ENCODE measurements at places on chromosomes 7 and 10. TPM values are rescaled to one million over a fixed set of nuclear protein-coding genes. Genes with fewer than 3 reads are reported as not detected.
A peak's percentile ranks its signal among the peaks of the same experiment; 100 is the strongest.

DNA sequence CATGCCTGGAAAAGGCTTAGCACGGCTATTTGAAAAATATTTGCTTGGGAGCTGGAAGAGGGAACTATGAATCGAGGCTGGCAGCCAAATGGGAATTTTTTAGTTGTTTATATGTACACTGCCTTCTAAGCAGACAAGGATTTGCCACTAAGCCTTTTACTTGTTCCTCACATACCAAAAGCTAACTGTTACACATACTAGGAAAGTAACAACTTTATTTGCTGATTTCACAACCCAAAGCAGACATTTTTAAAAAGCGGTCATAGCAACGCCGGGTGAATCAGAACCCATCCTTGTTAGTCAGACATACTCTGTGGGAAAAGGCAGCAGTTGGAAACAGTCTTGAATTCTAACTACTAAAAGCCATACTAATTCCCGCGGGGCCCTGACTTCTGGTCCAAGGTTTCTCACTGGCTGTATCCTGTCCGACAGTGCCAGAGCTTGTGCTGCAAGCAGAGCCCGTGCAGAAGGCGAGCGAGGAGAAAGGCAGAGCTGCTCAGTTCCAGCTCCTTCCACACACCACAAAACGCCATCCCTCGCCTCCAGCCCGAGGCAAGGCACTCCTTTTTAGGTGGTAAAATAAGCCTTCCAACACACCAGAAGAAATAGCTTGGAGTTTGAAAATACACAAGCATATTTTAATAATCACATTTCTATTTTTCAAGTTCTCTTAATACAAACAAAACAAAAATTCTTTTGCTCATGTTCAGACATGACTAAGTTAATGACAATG is 89.2 kb downstream of the RNF216 start:
- H3K27me3 ChIP-seq, result peaks cover 6% of the 10 kb centered on the region
- H3K27ac ChIP-seq, result peak overlapping the region; percentile 89
- no peak for DNase-seq

DNA sequence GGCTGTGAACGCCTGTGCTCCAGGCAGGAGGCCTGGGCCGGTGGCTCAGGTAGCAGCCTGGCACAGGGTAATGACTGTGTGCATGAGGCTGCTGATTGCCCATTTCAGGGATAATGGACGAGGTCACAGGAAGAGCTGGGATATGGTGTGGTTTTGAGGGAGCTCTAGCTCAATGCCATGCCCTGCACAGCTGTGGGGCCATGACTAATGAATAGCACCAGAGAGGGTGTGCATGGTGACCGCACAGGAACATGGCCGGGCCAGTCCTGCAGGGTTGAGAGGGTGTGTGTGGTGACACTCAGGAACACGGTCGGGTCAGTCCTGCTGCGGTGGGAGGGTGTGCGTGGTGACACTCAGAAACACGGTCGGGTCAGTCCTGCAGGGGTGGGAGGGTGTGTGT is 21.8 kb downstream of the NKX6-2 start:
- DNase-seq, result no peak
- H3K36me3 ChIP-seq, result peaks cover 32% of the 10 kb centered on the region
- H3K4me1 ChIP-seq, result no peaks in the 10 kb centered on the region
- peak overlapping the region; percentile 31 for H3K4me3 ChIP-seq
- H3K27me3 ChIP-seq, result peaks cover 14% of the 10 kb centered on the region
- no peak overlapping the region for H3K27ac ChIP-seq

DNA sequence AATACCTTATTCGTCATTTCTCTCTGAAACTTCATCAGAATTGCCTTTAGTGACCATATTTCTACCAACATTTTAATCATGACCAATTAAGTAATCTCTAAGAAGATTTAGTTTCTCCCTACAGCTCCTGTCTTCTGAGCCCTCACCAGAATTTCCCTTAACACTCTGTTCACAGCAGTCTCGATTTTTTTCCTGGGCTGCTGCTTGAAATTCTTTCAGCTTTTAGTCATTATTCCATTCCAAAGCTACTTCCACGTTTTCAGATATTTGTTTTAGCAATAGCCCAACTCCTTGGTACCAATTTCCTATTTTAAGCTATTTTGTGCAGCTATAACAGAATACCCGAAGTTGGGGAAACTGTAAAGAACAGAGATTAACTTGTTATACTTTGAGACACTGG is 192.4 kb upstream of the DKK1 start:
- no peaks in the 10 kb centered on the region for H3K27me3 ChIP-seq
- DNase-seq, result no peak
- no peaks in the 10 kb centered on the region for H3K4me1 ChIP-seq
- no peaks in the 10 kb centered on the region for H3K36me3 ChIP-seq
- no peak overlapping the region for H3K27ac ChIP-seq

The ITIH2 gene
- total RNA-seq, result not detected

The TMEM140 gene
- total RNA-seq, result not detected

The COL13A1 gene
- 22.6 TPM for total RNA-seq

DNA sequence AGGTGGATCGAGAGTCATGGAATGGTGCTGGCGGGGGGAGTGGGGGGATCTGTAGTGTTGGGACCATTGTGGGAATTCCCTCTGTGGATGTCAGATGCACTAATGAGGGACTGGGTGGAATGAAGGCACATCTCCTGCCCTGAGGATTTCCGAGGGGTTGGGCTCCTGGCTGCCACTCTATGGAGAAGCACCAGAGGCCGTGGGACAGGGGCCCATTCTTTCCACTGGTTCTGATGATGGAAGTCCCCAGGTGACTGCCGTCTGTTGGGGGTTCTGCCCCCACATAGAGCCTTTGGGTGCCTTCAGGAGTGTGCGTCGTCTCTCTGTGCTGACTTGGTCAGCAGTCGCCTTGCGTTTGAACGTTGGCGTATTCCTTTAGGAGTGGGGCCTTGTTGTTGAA is 202.9 kb downstream of the GLRX3 start:
- H3K27ac ChIP-seq, result no peak overlapping the region
- H3K4me3 ChIP-seq, result no peak overlapping the region
- no peak for DNase-seq
- H3K36me3 ChIP-seq, result peaks cover 12% of the 10 kb centered on the region
- H3K27me3 ChIP-seq, result peaks cover 2% of the 10 kb centered on the region

Data from endothelial cell (in vitro differentiated cells).